Upper lobe of right lung (tissue), 1 donor: ENCODE measurements at places on chromosomes 13 and 19. TPM values are rescaled to one million over a fixed set of nuclear protein-coding genes. Genes with fewer than 3 reads are reported as not detected.

Gene LILRA1
- total RNA-seq = 4.7 TPM

Gene EBI3
- total RNA-seq = 2.0 TPM

Gene OR10H1
- not detected for total RNA-seq

Gene C2CD4C
- total RNA-seq = 2.6 TPM

Gene SMIM44
- total RNA-seq = not detected

Gene GRK1
- 0.09 TPM for total RNA-seq

Gene ZGLP1
- total RNA-seq = 3.8 TPM

Gene USPL1
- total RNA-seq = 13.1 TPM

Gene ADM5
- total RNA-seq = 1.9 TPM

Gene PLA2G4C
- total RNA-seq = 14.7 TPM

Gene MEIS3
- 4.3 TPM for total RNA-seq
